Activated T-helper 1 cell treated with anti-CD3 and anti-CD28 coated beads, Interleukin-12 subunit alpha, Interleukin-12 subunit beta, Interleukin-2, Interleukin-4 antibody, amounts not matched to agents 30 ng/mL and 10 ng/mL and 1 ng/mL, durations not matched to agents 14 hours and 24 hours and 36 hours (primary cell): ENCODE measurements at places on chromosomes 7 and 10. TPM values are rescaled to one million over a fixed set of nuclear protein-coding genes. Genes with fewer than 3 reads are reported as not detected.

- no peak for DNase-seq
Observed at GRCh38 chr7:46320956-46321355, 399.9 kb upstream of the IGFBP3 start.

- no peak for DNase-seq
Observed at GRCh38 chr7:50584793-50585408, 19.7 kb upstream of the DDC start.

GRCh38 chr7:3574386-3574785 is 273.3 kb downstream of the SDK1 start:
- DNase-seq = no peak

DNA sequence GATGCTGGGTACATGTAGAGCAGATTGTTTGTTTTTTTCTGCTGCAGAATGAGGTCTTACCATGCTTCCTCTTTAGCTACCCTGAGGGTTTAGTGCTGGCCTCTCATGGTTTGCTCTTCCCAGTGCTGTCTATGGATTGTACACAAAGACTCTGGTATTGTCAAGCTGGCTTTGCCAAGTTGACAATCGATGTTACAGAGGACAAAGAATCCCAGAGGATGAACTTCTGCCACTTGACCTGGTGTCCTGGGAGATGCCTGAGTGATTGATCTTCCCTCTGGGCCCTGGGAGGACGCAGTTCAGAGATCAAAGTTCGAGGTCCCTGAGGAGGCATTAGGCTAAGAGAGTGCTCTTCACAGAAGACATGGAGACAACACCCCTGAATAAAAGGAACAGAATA is 865.4 kb downstream of the CCSER2 start:
- DNase-seq = no peak

GRCh38 chr10:15541376-15541775 is 170.3 kb upstream of the FAM171A1 start:
- no peak for DNase-seq

- DNase-seq = no peak
Observed at GRCh38 chr7:158471716-158472115, 115.9 kb downstream of the PTPRN2 start.

DNA sequence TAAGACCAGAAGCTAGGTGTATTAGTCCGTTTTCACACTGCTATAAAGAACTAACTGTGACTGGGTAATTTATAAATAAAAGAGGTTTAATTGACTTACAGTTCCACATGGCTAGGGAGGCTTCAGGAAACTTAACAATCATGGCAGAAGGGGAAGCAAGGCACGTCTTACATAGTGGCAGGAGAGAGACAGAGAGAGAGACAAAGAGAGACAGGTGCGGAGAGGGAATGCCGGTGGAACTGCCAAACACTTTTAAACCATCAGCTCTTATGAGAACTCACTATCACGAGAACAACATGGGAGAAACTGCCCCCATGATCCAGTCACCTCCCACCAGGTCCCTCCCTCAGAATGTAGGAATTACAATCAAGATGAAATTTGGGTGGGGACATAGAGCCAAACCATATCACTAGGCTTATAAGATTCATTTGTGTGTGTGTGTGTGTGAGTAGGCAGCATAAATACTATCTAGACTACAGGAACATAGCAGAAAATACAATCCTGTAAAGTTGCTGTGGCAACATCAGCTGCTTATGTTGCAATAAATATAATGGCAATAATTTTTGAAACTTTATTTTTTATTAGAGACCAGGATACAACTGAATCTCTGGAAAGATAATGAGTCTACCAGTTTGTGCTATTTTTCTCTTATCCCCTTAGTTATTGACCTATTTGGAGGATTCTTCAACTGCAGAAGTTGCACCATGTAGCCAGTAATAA is 77.1 kb downstream of the NRF1 start:
- DNase-seq = no peak

DNA sequence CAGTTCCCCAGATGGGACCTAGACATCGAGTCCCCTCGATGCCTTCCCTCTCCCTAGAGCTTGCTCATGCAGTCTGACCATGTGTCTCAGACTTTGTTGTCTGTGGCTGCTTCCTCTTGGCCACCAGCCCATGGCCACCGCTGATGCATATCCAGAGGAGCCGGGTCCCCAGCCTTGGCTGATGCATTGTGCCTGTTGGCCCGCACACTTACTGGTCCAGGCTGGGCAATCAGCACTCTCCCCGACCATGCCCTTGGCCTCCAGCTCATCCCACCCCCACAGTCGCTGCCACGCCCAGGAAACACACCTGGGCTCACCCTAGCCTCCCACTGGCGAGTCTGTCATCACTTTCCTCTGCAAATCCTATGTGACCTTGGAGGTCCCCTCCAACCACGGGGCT is 10.1 kb downstream of the NPC1L1 start:
- no peak for DNase-seq

DNA sequence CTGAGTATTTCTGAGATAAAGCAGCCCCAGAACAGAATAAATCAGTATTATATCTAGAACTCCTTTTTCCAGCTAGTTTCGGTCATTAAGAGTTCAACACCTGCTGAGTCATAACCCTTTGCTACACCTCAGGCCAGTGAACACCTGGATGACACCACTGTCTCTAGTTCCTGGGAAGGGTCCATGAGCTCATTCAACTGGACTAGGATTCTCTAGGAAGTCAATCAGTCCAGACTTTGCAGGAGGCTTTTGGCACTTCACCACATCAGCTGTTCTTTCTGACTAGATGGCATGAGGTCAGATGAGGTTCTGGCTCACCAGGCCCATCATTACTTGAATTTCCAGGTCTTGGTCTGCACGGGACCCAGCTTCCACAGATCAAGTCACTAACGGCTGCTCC is 11.7 kb downstream of the SLC39A12 start:
- no peak for DNase-seq

DNA sequence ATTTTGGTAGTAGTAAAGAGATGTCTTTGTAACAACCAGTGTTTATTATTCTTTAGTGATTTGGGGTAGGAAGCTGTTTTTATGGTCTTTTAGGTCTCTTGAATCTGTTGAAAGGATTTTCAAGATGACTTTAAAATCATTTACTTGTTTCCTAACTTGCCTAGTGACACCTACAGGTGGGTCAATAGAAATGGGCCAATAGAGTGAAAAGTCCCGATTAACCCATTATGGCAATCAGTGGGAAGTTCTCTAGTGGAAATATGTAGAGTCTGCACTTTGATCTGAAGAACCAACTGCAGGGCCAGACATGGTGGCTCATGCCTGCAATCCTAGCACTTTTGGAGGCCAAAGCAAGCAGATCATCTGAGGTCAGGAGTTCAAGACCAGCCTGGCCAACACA is 374.7 kb upstream of the BMPER start:
- no peak for DNase-seq

DNA sequence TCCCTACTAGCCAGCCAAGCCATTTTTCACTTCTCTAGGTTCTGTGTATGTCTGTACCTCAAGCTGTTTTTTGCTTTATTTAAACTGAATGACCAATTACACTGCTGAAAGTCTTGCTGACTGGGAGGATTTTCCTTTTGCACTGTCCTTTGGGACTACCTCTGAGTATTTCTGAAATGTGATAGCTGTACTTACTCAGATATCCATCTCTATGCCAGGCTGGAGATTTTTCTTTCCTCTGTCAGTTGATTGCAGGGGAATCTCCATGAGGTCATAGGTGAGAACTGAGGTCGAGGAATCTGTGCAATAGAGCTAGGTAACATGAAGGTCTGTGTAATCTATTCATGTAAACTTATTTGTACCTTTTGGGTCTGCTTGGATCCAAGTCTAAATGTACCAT is 38.9 kb upstream of the ANKRD1 start:
- DNase-seq = no peak

GRCh38 chr7:46970476-46970875 is 611.4 kb downstream of the TNS3 start:
- no peak for DNase-seq

DNA sequence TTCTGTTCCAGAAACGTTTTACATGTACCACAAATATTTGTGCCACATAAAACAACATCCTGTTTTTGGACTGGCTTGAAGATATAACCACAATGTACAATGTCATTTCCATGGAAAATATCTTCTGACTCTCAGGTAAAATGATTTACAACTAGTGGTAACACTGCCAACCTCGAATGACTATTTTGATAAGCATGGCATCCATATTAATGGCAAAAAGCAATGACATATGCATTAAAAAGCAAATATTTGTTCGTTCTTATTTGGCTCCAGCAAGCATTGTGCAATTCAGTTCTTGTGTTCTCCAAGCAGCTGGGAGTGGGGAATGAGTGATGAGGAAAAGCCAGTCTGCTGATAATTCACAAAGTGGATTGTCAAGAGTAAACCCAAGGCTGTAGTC is 289.0 kb downstream of the PLXDC2 start:
- DNase-seq = no peak

GRCh38 chr7:13336227-13336626 is 648.8 kb downstream of the ARL4A start:
- no peak for DNase-seq

DNA sequence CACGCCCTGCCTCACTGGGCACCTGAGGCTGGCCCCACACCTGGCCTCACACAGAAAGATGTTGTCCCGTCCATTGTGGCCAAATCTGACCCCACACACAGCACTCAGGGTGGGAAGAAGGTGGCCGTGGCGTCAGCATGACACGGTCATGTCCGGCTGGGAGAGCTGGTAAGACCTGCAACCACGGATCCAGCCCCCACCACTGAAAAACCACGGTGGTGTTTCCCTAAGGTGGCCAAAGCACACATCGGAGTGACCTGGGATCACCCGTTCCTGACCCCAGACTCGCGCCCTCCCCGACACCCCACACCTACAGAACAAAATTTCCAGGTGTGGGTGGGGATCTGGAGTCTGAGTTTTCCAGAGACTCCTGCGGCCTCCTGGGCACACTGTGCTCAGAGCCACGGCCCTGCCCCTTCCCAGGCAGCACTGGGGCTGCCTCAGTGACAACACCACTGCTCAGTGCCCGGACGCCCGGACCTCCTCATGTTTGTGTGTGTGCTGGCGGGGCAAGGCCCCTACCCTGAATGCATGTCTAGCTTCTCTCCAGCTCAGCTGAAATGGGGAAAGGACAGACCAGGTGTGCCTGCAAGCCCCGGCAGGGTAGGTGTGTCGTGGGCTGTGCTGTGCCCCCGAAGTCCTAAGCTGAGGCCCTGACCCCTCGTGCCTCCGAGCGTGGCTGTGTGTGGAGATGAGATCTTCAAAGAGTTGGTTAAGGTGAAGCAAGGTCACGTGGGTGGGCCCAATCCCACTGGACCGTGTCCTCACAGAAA is 36.1 kb downstream of the STK32C start:
- no peak for DNase-seq

DNA sequence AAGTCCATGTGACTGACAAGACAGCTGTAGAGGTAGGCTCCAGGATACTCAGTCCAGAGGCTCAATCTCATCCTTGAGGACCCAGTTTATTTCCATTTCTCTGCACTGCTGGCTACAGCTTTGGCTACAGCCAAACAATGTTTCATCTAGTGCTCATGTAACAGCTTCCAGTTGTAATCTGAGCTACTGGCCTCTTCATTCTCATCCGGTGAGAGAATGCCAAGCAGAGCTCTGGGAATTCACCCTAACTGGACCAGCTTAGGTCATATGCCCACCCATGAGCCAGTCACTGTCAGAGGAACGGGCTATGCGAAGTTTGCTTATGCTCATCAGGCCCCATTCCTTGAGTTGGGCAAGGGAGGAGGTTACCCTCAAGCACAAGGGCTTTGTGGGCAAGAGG is 192.9 kb downstream of the EVX1 start:
- no peak for DNase-seq

DNA sequence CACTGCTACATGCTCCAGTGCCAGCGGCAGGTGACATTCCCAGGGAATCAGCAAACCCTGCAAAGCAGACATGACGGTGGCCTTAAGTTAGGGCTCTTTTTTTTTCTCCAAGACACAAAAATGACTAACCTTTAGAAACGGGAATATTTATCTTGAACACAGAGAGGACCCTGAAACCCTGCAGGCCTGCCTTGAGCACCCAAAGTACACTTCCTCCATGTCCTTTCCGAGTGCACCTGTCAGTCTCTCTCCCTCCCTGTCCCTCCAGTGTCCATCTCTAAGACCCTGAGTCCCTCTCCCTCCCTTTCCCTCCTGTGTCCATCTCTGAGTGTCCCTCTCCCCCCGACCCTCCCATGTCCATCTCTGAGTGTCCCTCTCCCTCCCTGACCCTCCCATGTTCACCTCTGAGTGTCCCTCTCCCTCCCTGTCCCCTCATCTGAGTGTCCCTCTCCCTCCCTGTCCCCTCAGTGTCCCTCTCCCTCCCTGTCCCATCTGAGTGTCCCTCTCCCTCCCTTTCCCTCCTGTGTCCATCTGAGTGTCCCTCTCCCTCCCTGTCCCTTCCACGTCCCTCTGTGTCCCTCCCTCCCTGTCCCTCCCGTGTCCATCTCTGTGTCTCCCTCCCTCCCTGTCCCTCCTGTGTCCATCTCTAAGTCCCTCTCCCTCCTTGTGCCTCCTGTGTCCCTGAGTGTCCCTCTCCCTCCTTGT is 51.2 kb upstream of the CAMK2B start:
- no peak for DNase-seq

GRCh38 chr10:50540826-50541122 is 83.0 kb downstream of the SGMS1 start:
- DNase-seq = no peak

ACTL6B gene
- not detected in 2 replicates for total RNA-seq

TECTB gene
- not detected in 2 replicates for total RNA-seq

LIPJ gene
- not detected in 2 replicates for total RNA-seq

GIMAP4 gene
- total RNA-seq = 84.2 and 87.4 TPM in 2 replicates

GLCCI1 gene
- total RNA-seq = 13.4 and 13.5 TPM in 2 replicates
